ENCODE measurements at places on chromosomes 3 and 15.

DNA sequence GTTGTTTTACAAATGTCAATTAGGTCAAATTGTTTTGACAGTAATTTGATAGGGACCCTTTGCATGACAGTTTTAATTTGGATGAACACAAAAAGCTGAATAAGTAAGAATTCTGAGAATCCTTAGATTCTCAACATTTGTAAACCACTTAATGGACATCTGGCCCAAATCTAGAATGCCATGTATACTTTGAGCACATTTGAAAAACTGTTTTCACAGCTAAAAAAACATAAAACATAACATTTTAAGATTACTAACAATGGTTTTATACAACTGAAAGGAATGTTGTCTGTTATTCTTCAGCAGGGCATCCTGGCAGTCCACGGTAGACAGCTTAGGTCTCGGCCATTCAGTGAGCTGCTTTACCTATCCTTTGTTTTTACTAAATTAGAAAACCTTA lies 34.5 kb upstream of the TM2D3 start:
- DNase-seq = no peak

- no peak for DNase-seq
Measured at GRCh38 chr3:140234256-140234655, 299.3 kb downstream of the CLSTN2 start.

DNA sequence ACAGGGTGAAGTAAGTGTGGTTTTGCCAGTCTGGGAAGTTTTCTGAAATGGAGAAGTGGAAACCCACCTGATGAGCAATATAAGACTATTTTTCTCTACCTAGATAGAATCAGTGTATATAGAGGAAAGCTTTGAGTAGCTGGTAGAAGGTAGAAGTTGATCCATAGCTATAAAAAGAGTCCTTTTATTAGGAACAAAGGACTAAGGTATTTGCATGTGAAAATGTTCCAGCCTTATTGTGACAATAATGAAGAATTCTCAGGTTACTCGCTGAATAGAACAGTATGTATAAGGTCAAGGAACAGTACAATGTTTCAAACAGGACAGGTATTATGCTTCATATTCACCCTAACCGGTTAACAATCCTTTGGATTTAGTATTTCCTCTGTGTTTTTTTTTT lies 972.2 kb downstream of the OTOL1 start:
- DNase-seq = no peak

DNA sequence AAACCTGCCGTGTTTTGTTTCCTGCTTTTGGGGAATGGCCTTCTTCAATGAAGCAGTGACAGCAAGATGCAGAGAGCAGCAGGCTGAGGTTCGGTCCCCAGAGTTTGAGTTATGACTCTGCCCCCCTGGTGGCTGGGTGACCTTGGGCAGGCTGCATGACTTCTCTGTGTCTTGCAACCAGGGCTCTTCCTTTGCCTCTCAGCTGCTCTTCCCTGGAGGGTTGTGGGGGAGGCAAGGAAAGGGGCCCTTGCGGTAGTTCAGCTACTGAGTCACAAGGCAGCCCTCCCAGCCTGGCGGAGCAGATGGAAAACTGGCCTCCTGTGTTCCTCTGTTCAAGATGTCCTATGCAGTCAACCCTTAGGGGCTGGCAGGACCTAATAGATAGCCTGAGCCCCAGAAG lies 17.1 kb downstream of the CTXND1 start:
- DNase-seq = no peak

- no peak for DNase-seq
Measured at GRCh38 chr3:13780432-13781176, 99.3 kb downstream of the WNT7A start.

- DNase-seq = no peak
Measured at GRCh38 chr15:77753281-77753873, 120.7 kb upstream of the LINGO1 start.

- DNase-seq = no peak
Measured at GRCh38 chr3:157501863-157502262, 1.4 kb downstream of the VEPH1 start.

GRCh38 chr15:29105151-29105854 lies 164.3 kb downstream of the NSMCE3 start:
- no peak for DNase-seq

GRCh38 chr15:71080705-71081104 lies 34.6 kb upstream of the THSD4 start:
- no peak for DNase-seq

GRCh38 chr3:16140116-16140893 lies 34.2 kb upstream of the GALNT15 start:
- no peak for DNase-seq

DNA sequence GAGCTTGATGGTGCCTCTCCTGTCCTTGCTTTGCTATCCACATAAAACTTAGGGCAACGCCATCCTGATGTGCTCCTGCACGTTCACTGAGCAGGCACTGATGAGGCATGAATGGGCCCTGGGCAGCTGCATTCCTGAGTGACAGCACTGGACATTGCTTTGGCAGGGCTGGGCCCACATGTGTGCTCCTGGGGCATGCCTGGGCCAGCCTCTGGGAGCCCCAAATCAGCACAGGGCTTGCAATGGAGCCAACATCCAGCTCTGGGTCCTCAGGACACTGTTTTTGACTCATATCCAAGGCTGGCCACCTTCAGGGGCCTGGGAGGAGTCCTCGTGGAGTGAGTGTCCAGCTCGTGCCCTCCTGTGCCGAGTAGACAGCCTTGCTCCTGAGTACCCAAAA lies 5.9 kb upstream of the TKT start:
- DNase-seq = no peak

DNA sequence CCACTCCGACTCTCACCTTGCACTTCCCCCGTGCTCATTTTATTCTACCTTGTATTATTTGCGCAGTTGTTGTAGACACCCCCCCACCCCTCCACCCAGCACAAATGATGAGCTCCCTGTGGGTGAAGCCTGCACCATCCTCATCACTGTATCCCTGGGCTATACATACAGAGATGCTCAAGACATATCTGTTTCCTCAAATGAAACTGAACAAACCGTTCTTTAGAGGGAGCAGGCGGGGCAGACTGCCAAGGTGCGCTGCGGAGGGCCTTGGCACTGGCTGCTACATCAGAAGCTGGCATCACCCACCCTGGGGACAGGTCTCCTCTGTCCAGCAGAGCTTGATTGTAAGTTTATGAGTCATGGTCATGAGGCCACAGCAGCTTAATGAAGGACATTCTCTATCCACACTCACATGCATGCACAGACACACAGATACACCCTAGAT lies 29.0 kb downstream of the ADCY5 start:
- DNase-seq = no peak

DNA sequence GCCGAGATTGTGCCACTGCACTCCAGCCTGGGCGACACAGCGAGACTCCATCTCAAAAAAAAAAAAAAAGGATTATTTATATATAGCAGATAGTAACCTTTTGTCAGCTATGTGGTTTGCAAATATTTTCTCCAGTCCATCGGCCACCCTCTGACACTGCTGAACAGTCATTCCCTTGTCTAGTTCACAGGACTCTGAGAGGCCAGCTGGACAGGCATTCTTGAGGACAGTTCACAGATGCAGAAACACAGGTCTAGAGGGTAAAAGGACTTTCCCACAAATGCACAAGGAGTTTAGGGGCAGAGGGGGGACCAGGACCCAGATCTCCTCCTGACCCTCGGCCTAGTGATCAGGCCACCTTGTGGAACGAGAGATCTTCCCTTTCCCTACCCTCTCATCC lies 7.5 kb upstream of the TMEM40 start:
- no peak for DNase-seq

- no peak for DNase-seq
Measured at GRCh38 chr3:157530637-157531300, 27.6 kb upstream of the VEPH1 start.

DNA sequence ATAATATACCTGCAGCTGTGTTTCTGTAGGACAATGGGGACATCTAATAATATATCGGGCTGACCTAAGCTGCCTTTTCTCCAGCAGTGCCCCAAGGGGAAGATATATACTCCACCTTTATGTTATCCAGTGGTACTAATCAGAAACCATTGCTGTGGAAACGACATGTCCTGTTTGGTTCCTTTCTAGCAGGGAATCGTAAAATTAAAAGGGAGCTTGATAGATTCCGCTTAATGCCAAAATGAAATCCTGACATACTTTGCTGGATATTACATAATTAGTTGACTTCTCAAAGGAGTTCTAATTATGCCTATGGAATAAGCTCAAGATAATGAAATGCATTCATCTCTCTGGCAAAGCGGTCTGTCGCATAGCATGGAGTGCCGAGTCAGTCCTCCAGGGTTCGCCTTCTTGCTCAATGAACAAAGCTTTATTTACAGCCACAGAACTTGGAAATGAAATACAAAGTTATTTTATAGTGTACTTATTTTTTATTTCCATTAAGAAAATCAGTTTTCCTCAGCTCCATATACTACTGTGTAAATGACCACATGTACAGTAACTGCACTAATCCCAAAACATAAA lies 262.8 kb downstream of the LRTM1 start:
- no peak for DNase-seq
